Spleen (tissue), 13 donors: ENCODE measurements at places on chromosomes 7 and 10. TPM values are rescaled to one million over a fixed set of nuclear protein-coding genes. Genes with fewer than 3 reads are reported as not detected.

C10orf120 gene
- not detected for total RNA-seq

ZNF107 gene
- 18.0 TPM for total RNA-seq

ZNF117 gene
- total RNA-seq: 14.1 TPM

KDM7A gene
- 22.2 TPM for total RNA-seq

SLC16A12 gene
- not detected for total RNA-seq

DNA sequence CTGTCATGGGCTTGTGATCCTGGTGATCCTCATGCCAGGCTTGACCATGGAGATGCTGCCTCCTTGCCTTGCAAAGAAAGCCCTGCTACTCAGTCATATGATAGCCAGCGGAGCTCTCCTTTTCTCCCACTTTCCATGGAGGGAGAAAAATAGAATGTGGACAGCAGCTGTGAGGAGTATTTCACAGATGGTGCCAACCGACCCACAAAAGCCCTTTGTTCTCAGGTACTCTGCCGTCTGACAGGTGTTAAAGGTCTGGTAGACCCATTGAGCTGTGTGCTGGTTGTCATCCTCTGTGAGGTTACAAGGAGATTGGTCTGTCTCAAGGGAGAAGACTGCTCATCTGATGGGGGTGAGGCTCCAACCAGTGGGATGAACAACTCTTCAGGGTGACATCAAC is 29.5 kb upstream of the COBL start:
- no peak for DNase-seq

DNA sequence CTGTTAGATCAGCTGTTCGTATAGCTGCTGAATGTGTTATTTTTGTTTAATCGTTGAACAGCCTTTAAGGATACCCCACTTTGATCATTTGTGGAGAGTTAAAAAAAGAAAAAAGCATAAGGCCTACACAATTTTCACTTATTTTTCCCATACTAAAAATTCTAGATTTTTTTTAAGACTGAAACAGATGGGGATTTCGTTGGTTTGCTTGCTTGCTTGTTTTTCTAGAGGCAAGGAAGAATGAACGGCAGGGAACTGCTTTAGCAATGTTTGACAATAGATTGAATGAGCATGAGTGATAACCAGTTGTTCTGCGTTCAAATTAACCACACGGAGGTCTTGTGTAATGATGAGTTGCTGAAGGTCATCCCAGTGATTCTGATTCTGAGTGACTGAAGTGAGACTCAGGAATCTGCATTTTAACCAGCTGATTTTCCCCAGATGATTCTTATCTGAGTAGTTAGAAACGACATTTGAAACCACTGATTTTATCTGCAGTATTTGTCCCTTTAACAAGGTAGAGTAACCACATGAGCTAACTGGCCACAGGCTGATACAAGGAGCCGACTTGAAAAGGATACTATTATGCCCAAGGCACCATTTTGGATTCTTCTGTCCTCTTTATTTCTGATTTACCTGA is 85.9 kb downstream of the GPR37 start:
- DNase-seq: no peak

GRCh38 chr7:115825456-115826115 is 205.0 kb downstream of the TFEC start:
- no peak for DNase-seq

DNA sequence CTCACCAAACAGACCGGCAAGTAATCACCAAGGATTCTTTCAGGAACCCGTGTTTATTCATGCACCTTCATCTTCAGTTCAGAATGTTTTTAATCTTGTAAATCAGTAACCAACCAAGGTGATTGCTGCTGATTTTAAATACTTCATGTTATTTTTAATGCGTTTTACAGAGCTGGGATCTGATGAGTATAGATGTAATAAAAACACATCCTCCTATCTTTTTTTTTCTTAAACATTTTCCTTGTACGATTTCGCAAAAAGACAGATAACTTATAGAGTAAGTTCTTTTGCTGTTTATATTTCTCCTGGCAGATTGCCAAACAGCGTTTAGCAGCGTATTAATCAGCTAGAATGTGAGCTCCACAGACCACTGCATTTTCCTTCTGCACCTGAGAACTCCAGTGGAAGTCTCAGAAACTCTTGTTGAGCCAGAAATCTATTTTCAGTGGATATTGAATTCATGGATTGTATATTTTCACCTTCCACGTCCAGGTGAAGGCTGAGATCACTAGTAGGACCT is 397.8 kb upstream of the NRP1 start:
- no peak for DNase-seq

GRCh38 chr7:103752995-103753394 is 236.5 kb downstream of the RELN start:
- no peak for DNase-seq

DNA sequence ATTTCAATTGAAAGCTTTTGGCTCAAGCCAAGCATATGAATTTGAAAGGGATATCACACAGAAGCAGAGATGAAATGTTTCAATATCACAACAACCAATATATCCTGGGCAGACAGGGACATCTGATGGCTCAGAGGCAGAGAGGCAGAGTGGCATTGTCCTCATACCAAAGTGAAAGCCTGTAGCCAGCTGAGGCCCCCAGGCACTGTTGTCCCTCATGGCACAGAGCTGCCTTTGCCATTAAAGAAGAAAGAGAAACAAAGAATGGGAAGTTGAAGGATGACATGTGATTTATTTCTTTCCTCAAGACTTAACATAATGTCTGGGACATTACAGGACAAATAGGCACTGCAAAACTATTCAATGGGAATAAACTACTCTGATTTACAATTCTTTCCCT is 504.3 kb upstream of the PCDH15 start:
- no peak for DNase-seq

- DNase-seq: no peak
Measured at GRCh38 chr10:35259769-35260397, 76.4 kb upstream of the CCNY start.

DNA sequence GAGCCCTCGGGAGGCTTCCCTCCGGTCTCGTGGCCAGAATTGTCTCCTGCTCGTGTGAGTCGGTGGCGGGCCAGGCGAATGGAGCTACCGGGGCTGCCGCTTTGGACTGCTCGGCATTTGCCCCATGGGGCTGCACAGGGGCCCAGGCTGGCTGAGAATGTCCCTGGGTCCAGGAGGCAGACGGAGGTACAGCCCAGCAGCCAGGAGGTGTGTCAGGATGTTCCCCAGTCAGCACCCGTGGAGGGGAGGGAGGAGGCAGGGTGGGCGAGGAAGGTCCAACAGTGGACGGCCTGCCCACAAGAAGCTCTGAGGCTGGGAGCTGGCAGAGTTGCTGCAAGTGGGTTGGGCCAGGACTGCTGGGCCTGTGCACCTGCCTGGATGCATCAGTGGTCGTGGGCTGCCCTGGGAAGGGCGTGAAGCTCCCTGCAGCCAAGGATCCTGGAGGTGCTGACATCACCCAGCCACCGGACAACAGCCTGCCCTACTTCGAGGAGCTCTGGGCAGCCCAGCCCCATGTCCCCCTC is 46.4 kb downstream of the PDGFA start:
- DNase-seq: peak; percentile 66

- no peak for DNase-seq
Measured at GRCh38 chr7:2776401-2776800, 67.7 kb downstream of the GNA12 start.

DNA sequence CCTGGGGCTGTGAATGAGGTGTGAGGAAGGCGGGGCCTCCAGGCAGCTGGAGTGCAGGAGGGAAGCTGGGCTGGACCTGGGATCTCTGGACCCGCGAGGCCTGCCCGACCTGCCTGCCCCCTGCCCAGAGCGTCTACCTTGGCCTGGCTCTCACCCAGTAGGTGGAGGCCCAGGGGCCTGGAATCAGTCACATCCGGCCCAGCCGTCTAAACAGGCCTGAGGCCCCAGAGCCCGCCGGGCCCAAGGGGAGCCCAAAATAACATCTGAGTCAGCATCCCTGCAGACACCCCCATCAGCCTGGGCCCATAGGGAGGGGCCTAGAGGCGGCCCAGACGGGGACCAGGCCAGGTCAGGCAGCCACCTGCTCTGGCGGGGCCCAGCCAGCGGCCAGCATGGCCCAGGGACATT is 15.1 kb upstream of the ELN start:
- no peak for DNase-seq

GRCh38 chr10:101741938-101742337 is 34.0 kb downstream of the FGF8 start:
- DNase-seq: no peak

GRCh38 chr7:149569025-149569725 is 71.6 kb upstream of the ZNF746 start:
- no peak for DNase-seq

DNA sequence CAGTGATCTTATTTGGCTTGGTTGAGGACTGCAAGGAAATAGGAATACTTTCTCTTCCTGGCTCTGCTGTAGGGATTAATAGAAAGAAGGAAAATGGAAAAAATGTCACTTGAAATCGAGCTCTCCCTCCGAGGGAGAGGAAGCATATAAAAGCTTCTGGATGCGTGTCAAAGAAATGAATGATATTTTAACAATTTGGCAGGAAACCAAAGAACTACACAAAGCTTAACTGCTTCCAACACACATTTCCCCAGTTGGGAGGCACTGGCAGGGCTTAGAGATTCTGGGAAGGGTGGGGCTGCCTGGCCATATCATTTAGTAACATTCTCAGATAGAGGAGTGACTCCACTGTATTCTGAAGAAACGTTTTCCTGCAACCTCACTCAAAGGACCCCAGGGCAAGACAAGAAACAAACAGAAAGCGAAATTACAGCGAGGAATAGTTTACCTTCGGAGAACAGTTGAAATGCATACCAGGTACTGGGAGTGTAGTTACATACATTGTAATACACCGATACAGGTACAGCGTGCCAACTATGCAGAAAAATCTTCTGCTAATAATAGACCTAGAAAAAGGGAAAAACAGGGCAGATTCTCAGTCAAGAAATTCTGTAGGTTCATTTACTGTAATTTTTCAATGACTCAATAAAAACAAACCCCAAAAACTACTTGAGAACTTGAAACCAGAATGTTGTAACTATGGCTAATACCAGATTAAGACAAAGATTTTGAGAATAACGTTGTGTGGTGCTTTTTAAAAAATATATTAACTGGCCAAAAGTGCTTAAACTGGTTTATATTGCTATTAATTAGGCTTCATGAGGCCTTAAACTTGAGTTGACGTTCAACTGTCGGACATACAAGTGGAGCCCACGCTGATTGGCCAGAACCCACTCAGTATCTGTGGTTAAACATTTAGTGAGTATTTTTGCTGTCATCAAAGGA is 75.7 kb upstream of the ASAH2 start:
- no peak for DNase-seq

DNA sequence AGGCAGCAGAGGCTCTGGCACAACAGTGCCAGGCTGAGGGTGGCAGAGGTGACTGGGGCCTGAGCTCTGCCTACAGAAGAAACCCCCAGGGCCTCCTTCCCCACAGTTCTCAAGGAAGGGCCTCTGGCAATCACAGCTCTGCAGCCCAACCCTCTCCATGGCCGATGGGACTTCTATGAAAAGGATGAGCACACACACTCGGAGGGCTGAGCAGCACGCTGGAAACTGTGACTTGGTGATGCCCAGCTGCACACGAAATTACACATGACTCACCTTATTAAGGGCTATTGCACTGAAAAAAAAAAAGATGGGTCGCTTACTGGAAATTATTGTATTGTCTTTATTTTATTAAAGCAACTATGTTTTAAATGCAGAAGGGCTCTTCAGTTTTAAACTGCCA is 42.9 kb upstream of the LRRC18 start:
- no peak for DNase-seq

DNA sequence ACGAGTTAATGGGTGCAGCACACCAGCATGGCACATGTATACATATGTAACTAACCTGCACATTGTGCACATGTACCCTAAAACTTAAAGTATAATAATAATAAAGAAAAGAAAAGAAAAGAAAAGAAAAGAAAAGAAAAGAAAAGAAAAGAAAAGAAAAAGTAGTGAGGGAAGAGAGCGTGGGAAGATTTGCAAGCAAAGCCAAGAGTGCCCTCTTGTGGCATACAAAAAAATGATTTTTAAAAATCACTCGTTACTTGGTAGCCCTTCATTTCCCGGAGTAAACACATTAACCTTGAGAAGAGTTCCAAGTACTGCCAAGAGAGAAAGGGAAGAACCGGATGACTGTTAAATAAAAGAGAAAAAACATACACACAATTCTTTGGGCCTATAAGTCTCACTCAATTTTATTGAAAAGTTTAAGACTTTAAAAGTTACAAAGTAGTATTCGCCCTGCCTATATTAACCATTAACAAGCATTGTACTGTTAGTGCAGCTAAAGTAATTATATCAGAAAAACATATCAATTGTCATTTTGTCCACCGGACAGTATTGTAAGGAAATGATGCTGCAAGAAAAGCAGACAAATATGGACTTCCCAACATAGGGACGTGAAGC is 6.2 kb upstream of the CH25H start:
- no peak for DNase-seq

DNA sequence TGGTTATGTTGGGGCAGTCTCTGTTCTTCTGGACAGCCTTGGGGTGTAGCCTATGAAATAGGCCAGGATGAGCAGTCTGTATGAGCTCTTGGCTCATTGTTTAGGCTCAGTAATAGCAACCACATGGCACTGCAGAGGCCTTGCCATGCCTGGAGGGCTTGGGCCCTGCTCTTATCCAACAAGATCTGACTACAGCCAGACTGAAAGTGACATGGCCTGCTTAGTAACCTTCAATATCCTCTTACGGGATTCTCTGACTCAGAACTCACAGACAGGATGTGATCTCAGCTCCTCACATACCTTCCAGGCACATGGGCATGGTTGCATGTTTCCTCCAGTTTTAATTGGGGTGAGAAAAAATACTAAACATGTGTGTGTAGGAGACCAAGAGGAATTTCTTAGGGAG is 289.3 kb downstream of the PTEN start:
- no peak for DNase-seq

DNA sequence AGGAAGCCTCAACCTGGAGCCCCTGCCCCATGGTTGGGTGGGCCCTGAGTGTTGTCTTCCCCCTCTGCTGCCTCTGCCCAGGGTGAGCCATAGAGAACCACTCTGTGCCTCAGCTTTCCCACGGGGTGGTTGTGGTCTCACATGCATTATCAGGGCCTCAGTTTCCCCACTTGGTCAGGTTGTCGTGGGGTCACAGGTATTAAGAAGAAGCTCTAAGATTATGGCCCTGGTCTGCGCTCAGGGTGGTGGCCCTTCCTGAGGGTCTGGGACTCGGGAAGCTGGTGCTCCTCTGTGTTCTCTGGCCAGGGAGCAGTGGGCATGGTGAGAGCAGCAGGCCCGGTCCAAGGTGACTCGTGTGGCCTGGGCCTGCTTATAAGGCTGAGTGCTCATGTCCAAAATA is 17.8 kb downstream of the LRRC27 start:
- DNase-seq: peak; percentile 60
